ENCODE measurements at places on chromosomes 4 and X. TPM values are rescaled to one million over a fixed set of nuclear protein-coding genes. Genes with fewer than 3 reads are reported as not detected.

DNA sequence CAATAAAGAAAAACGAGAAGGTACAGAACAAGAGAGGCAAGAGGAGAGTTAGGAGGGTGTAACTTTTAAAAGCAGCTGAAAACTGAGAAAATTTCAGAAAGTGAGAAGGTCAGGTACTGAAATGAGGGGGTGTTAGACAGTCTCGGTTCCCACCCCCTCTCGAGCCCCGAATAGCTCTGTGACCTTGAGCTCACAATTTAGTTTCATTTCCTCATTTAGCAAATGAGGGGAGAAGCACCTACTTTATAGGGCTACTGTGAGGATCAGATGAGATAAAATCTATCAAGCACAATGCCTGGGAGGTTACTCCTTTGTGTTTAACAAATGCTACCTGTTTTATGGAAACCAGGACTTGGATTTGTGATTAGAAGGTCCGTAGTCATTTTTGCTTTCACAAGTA, 4.9 kb downstream of the UGT8 start:
- DNase-seq, result peak; percentile 59

DNA sequence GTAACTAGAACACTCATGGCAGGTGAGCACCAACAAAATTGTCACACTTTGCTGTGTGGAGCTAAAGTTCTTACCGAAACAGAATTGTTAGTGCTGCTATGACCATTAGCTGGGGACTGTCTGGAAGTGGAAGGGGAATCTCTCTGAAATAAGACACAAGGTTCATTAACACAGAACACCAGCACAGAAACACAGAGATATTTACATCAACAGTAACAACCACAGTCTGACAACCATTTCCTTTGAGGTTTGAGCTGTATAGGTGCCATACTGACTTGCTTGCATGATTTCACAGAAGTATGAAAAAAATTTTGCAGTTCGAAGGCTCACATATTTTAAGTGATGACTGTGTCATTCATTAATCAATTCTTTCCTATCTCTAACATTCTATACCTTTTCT, 109.8 kb downstream of the NYX start:
- no peak for DNase-seq

- no peak for DNase-seq
Measured at GRCh38 chrX:96425200-96425599, 259.4 kb upstream of the DIAPH2 start.

- DNase-seq, result peak; percentile 44
Measured at GRCh38 chr4:48375651-48376304, 34.4 kb downstream of the SLAIN2 start.

- DNase-seq, result no peak
Measured at GRCh38 chr4:143389579-143390195, 53.0 kb downstream of the GAB1 start.

DNA sequence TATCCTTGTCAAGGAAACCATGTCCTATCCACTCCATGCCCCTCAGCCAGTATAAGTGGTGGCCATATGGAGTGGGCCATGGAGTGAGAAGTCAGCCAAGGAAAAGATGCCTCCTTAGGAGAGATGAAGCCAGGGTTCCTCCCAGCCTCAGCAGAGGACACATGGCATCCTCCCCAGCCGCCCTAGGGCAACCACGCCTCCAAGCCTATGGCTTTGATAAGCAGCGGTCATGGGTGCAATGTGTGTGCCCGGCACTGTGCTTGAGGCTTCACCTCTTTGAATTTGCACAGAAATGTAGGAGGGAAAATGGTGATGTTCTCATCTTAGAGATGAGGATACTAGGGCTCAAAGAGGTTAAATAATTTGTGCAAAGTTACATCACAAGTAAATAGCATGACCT, 34.6 kb upstream of the TBC1D14 start:
- DNase-seq, result no peak

- peak; percentile 67 for DNase-seq
Measured at GRCh38 chrX:154396973-154397887, 947 bp upstream of the RPL10 start.

DNA sequence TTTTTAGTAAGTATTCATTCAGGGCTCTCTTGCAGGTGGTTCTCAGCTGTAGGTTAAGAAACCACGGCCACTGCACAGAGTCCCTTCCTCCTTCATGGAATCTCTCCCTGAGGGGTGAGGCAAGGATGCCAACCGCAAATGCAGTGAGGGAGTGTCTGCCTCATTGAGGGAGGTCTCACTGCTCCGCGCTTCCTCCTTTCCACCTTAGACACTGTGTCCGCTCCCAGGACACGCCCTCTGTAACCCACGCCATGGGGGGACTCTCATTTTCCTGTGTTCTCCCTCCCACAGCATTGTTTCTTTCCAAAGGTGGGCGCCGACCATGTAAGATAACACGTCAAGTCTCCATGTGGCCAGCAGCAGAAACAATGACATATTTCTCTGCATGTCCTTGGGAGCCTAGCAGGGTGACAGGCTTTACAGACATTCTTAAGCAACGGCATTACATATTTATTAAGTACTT, 63.2 kb downstream of the SEPSECS start:
- no peak for DNase-seq

GRCh38 chr4:159169404-159170302, 66.8 kb downstream of the RAPGEF2 start:
- no peak for DNase-seq

DNA sequence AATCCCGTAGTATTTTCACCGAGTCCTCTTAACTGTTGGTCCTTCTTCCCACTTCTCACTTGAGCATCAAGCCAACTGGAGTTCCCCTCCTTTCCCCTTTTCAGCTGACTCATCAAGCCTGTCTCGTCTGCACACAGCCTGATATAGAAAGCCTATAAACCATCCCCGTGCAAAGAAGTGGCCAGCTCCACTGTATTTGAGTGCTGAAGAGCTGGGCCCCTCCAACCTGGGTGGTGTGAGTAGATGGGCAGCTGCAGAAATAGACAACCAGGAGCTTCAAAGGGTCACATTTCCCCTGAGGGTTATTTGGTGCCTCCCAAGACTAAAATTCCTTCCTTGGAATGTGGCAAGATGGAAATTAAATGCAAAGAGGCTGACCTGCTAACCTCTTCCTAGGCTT, 199.7 kb downstream of the HS6ST2 start:
- DNase-seq, result no peak

- DNase-seq, result no peak
Measured at GRCh38 chr4:17763416-17763815, 18.0 kb downstream of the FAM184B start.

DNA sequence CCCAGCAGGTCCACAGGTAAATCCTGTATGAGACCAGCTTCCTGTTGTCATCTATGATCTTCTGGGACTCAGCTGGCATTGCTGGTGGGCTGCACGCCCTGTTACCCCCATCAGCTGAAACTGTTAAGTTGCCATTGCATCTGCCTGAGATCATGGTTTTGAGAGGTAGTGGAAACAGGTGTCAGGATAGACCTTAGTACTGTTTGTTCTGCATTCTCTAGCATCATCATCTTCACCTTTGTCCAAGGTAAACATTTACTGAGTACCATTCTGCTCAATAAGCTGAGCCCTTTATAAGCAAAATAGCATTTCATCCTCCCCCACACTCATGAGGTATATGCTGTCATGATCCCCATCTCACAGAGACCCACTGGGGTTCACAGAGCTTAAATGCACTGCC, 42.9 kb upstream of the PROM1 start:
- DNase-seq, result no peak

- DNase-seq, result peak; percentile 6
Measured at GRCh38 chrX:1246816-1247215, 21.8 kb upstream of the CSF2RA start.

GRCh38 chrX:129772796-129773431, 6.8 kb upstream of the SASH3 start:
- DNase-seq, result peak; percentile 57

DNA sequence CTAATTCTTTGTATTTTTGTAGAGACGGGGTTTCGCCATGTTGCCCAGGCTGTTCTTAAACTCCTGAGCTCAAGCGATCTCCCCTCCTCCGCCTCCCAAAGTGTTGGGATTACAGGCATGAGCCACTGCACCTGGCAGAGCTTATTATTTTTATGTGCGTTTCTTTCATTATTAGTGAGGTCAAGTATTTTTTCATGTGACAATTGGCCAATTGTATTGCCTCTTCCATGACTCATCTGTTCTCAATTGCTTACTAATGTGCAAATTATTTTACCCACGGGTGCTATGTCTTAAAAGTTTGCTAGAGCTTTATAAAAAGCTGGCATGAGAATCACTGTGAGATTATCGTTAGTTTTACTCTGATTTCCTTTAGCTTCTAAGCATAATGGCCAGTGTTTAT, 13.0 kb upstream of the ARX start:
- no peak for DNase-seq

DNA sequence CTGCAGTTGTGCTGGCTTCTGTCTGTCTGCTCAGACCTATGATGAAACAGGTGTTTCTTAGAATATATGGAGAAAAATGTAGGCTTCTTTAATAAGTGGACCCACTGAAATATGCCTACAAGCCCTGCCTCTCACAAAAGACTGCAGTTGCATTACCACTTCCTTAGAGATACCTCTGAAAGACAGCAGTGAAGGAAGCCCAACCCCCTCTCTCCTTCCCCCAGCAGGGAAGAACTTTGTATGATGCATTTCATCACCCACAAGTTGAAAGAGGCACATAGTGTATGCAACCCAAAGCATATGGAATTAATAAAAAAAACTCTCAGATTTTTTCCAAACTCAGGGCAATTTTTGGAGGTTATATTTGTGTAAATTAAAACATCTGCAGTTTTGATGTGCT, 916.7 kb downstream of the TECRL start:
- DNase-seq, result no peak

DNA sequence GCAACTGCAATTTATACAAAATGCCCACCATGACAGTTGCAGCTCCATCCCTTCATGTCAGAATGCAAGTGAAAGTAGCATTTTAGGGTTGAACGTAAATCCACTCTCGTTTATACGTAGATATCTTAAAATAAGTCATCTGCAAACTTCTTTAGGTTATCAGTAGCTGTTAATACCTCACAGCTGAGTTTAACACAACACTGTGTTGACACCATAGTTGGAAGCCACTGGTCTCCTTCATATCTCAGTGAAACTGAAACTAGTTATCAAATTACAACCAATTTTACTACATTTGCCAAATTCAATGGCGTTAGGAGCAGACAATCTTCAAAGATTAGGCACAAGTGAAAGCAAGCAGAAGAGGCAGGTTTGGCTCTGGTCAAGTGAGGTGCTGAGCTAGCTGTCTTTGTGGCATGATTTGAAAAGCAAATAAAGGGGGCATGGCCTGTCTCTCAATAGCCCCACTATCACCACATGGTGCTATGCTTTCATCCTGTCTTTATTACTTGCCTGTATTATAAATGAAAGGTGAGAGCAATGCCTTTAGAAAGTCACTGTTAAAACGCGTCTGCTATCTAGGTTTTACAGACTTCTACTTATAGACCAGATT, 12.3 kb downstream of the PPP3CA start:
- no peak for DNase-seq

DNA sequence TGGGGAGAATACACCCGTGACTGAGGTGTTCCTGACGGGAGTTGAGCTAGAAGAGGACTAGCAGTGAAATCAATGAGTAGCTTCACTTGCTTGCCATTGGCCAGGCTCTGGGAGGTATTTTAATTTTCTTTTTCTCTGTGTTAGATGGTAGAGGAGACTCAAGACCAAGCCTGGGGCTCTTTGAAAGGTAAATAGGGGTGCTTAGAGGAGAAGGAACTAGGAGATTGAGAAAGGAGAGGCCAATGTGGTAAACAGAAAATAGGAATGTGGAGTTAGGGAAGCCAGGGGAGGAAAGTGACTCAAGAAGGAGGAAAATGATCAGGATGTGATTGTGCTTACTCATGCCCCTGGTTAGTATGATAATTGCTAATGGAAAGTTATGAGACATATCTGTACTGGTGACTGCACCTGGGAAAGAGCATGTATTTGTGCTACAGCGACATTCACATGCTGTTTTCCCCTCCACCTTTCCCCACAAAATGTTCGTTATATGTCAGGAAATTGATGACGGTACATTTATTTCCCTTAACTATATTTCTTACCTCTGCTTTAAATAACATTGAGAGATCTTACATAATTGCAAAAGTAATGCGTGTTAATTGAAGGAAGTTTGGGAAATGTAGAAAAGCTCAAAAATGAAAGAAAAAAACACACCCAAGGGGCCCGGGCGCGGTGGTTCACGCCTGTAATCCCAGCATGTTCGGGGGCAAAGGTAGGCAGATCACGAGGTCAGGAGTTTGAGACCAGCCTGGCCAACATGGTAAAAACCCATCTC, 16.9 kb upstream of the LRBA start:
- DNase-seq, result no peak

- DNase-seq, result no peak
Measured at GRCh38 chrX:40167233-40167849, 69.6 kb upstream of the BCOR start.

The SYTL5 gene
- polyA plus RNA-seq, result 3.6 TPM

The NEXMIF gene
- polyA plus RNA-seq, result 0.84 TPM

The SAGE1 gene
- not detected for polyA plus RNA-seq

The SORCS2 gene
- 3.6 TPM for polyA plus RNA-seq
